ENCODE measurements at places on chromosomes 12 and 14. TPM values are rescaled to one million over a fixed set of nuclear protein-coding genes. Genes with fewer than 3 reads are reported as not detected.

GRCh38 chr12:26843311-26843710 is 10.3 kb upstream of the ITPR2 start:
- DNase-seq, result no peak

- no peak for DNase-seq
Measured at GRCh38 chr12:107328442-107329133, 235.2 kb upstream of the CRY1 start.

GRCh38 chr12:99151744-99152143 is 495.8 kb upstream of the GARIN6 start:
- DNase-seq, result no peak

The PLXNC1 gene
- 7.3 TPM for polyA plus RNA-seq

GRCh38 chr14:100865682-100866591 is 37.6 kb downstream of the RTL1 start:
- DNase-seq, result no peak

- DNase-seq, result no peak
Measured at GRCh38 chr12:108921946-108922345, 42.1 kb downstream of the DAO start.

The INSM2 gene
- polyA plus RNA-seq, result 0.06 TPM

The PPFIA2 gene
- 1.8 TPM for polyA plus RNA-seq

The GDF3 gene
- polyA plus RNA-seq, result not detected

The IAPP gene
- not detected for polyA plus RNA-seq

The ASB2 gene
- polyA plus RNA-seq, result 1.6 TPM

- no peak for DNase-seq
Measured at GRCh38 chr14:73003681-73004080, 23.2 kb downstream of the ZFYVE1 start.

Measured in left lung (tissue), 14 donors.